ENCODE measurements at places on chromosomes 4 and X.

- no peak for DNase-seq
Observed at GRCh38 chr4:169348541-169348940, 77.8 kb upstream of the SH3RF1 start.

- no peak for DNase-seq
Observed at GRCh38 chr4:114423582-114423981, 175.0 kb upstream of the UGT8 start.

GRCh38 chrX:72030431-72030830 is 101.3 kb downstream of the RTL5 start:
- DNase-seq = no peak

- DNase-seq = no peak
Observed at GRCh38 chrX:115624916-115625315, 63.9 kb downstream of the PLS3 start.

GRCh38 chrX:18288716-18289115 is 65.8 kb downstream of the SCML2 start:
- DNase-seq = no peak

DNA sequence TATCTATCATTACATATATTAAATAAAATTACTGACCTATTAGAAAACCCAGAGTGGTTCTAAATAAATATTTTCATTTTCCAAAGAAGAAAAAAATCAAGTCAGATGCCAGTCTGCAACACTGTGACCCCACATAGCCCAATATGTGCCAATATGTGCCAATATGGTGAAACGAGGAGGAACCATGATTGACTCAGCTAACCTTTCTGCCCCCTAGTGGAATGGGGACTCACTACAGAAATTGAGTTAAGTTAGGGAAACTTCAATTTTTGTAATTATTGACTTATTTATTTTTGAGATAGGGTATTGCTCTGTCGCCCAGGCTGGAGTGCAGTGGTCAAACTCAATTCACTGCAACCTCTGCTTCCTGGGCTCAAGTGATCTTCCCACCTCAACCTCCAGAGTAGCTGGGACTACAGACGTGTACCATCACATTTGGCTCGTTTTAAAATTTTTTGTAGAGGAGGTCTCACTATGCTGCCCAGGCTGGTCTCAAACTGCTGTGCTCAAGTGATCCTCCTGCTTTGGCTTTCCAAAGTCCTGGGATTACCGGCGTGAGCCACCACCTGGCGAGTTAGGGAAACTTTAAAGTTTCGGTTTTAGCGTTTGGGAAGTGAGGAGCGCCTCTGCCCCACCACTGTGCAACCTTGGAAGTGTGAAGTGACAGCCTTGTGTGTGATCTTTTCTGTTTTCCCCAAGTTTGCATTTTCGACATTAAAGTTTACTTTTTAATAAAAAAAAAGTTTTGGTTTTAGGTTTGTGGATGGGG is 116.8 kb upstream of the SHISA3 start:
- DNase-seq = peak; percentile 58

DNA sequence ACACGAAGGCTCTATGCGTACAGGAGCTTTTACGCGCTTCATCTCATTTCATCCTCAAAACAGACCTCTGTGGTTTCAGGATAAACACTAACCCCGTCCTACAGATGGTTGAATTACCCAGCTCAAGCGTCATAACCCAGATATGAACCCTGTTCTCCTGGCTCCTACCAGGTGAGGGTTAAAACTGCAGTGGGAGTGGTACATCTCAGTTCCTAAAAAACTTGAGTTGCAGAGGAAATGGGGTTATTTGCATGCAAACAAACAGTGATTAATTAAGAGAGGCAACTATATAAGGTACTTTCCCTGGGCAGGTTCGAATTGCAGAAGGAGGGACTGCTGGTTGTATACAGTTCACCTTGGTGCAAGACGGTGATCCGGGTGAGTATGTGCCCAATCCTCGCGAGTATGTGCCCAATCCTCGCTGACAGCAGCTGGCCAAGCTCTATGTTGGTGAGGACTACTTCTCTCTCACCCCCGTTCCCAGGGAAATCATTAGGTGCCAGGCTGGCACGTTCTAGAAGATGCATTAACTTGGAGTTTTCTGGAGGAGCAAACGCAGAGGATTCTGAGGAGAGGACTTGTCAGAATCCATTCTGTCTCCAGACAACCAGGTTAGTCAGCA is 72.6 kb downstream of the FHDC1 start:
- no peak for DNase-seq

GRCh38 chr4:14867847-14868246 is 134.4 kb upstream of the CPEB2 start:
- DNase-seq = no peak

- no peak for DNase-seq
Observed at GRCh38 chrX:53357799-53358530, 64.5 kb downstream of the SMC1A start.

DNA sequence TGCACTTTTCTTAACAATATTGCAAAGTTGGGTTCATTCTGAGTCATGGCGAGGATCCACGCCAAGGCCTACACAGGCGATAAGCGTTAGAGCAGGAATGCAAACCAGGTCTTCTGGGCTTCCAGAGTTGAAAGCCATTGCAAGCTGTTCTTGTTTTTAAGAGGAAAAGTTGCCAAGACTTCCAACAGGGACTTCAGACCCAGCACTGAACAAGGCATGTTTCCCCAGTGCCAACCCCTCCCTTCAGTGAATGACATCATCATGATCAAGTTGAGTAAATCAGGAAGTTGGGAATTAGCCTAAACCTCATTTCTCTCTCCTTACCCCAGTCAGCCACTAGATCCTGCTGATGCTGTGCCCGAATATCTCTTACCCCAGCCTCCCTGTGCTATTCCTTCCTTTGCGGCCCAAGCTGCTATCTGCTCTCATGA is 355.1 kb downstream of the HS3ST1 start:
- peak; percentile 75 for DNase-seq

GRCh38 chr4:182925855-182926254 is 8.7 kb upstream of the DCTD start:
- DNase-seq = no peak

DNA sequence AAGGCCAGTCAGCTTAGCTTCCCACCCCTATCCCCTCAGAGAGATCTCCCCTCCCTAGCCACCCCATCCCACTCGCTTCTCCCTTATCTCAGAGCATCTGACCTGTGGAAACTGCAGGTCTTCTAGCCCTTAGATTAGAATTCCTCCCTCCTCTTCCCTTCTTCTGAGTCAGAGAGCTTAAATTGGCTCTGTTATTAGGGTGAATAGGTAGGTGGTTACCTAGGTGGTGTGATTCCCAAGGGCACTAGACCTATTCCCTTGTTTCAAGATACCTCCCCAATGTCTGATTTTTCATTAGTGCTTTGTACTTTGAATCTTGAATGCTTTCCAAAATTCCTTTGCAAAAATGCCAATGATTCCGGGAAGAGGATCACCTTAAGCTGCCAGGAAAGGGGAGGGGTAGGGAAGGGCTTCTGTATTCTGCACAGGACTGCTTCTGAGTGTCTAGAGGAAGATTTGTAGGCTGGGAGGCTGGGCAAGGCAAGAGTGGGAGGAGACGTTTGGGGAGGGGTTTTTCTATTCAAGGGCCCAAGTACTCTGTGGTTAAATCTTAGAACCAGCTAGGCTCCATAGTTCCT is 24.5 kb upstream of the MSN start:
- DNase-seq = peak; percentile 84

GRCh38 chr4:10731690-10732089 is 47.1 kb upstream of the CLNK start:
- no peak for DNase-seq

DNA sequence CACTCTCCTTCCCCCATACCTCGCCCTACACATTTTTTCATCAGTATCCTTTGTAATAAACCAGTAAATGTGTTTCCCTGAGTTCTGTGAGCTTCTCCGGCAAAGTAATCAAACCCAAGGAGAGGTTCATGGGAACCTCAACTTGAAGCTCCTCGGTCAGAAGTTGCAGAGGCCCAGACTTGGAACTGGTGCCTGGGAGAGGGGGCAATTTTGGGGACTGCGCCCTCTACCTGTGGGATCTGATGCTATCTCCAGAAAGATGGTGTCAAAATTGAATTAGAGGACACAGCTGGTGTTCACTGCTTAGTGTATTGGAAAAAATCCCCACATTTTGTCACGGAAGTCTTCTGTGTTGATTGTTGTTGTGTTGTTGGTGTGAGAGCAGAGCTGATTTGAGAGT is 70.6 kb downstream of the ATP11C start:
- DNase-seq = no peak

- no peak for DNase-seq
Observed at GRCh38 chr4:1315836-1316536, 26.3 kb downstream of the MAEA start.

DNA sequence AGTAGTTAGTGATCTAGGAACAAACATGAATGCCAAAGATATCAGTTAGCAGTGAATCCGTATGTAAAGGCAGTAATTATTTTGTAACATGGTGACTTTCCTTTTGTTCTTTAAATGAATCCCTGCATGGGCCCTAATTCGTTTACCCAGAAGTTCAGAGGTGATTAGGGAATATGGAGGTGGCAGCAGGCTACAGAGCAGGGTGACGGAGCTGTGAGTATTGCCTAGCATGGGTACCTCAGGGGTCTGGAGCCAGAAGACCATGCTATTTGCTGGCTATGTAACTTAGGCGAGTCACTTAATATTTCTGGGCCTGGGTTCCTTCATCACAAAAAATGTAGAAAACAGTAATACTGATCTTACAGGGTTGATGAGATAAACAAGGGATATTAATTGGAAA is 184.9 kb downstream of the ENOX2 start:
- DNase-seq = no peak

DNA sequence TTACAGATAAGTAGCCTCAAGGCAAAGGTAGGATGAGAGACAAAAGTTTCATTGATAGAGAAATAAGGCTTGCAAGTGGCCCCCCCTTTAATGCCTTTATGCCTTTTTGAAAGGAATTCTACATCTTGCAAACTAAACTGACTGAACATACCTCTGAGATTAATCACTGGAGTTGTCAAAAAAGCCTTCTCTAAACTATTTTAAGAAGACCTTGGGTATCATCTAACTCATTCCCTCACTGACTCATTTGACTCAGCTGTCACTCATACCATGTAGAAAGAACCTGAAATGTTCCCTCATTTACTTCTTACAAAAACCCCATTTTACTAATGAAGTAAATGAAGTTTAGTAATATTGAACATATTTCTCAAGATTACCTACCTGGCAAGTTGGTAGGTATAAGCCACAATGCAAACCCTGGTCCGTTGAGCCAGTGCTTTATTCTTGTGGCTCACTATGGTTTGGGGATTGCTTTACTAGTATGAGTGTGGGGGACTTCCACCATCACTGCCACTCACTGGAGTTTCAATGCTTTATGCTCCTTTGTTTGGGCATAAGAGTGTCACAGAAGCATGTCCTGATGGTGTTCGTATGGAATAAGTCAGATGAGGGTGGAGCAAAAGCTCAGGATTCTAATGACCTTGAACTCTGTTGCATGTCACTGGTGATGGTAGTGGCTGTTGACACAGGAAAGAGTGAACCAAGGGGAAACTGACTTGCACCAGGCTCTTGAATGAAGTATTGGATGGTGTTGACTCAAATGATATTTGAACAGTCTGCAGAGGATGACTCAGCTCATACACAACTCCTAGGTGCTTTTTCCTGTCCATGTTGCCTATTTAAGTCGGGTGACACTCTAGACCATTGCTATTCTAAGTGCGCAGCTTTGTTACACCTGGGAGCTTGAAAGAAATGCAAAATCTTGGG is 305.5 kb upstream of the EMCN start:
- peak; percentile 34 for DNase-seq

- no peak for DNase-seq
Observed at GRCh38 chr4:114658776-114659175, 60.2 kb downstream of the UGT8 start.

GRCh38 chr4:131499141-131499873 is 1649.8 kb upstream of the PCDH10 start:
- peak; percentile 89 for DNase-seq

- DNase-seq = peak; percentile 96
Observed at GRCh38 chr4:173415885-173416653, 17.2 kb upstream of the SCRG1 start.

DNA sequence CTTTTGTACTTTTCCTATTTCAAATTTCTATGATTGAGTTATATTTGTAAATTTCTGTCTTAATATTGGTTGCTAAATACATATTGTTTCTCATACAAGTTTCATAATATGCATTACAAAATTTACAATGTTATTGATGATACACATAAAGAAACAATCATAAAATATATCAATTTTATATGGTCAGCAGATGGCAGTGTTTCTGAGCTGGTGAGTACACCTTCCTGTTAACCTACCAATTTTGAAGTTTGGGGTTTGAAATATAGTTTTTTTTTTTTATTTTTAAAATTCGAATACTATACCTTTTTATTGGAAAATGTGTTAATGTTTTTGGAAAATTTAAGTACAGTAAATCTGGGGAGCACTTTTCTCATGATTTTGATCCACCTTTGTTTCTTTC is 1953.1 kb upstream of the ADGRL3 start:
- peak; percentile 16 for DNase-seq

GRCh38 chr4:74968456-74969164 is 35.7 kb downstream of the PARM1 start:
- no peak for DNase-seq

DNA sequence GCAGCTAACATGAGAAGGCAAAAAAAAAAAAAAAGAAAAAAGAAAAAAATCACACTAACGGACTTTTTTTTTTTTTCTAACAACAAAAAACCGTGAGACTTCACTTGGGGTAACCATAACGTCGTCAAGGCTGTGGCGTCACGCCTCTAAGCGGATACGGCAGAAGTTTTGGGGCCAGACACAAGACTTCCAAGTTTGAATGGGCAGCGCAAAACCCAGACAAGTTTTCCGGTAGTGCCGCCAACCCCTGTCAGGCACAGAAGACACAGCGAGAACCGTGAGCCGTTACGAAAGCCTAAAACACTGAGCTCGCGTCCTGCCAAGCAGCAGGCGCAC is 556 bp upstream of the SMARCA5 start:
- DNase-seq = no peak

GRCh38 chr4:136687118-136687517 is 845.2 kb downstream of the PCDH18 start:
- DNase-seq = no peak

DNA sequence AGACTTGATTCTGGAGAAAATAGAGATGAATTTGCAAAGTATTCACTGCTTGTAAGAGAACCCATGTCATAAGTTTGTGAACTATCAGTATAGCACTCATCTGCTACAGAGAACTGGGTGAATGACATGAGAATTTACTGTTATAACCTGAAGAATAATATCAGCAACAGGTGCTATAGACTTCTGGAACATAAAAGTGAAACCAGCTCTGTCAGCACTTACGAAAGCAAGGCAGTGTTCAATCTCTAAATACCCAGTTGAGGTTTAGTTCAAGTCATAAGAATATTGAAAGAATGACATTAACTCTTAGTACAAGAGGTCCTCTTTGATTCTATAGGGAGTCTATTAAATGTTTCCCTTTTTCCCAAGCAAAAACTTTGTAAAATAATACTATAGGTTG is 232.9 kb upstream of the ANKRD50 start:
- no peak for DNase-seq

Data from MCF 10A (cell line).